Subcutaneous adipose tissue (tissue), 4 donors: ENCODE measurements at places on chromosomes 6 and 20. TPM values are rescaled to one million over a fixed set of nuclear protein-coding genes. Genes with fewer than 3 reads are reported as not detected.

The GTF3C6 gene
- total RNA-seq: 39.7 TPM

The AURKA gene
- 5.9 TPM for total RNA-seq

The MOXD1 gene
- total RNA-seq: 1.5 TPM

The TMEM14B gene
- total RNA-seq: 93.4 TPM

The SLC16A10 gene
- total RNA-seq: 2.9 TPM

The RIPPLY2 gene
- not detected for total RNA-seq

The C6orf58 gene
- total RNA-seq: not detected

The PLA2G7 gene
- 4.8 TPM for total RNA-seq

The NCOA7 gene
- total RNA-seq: 63.3 TPM

The PKIB gene
- total RNA-seq: 13.4 TPM

The SOX18 gene
- total RNA-seq: 1.2 TPM

The TASP1 gene
- total RNA-seq: 11.9 TPM

The HSPA1L gene
- total RNA-seq: 0.65 TPM

The PXT1 gene
- total RNA-seq: not detected

The PLG gene
- total RNA-seq: not detected

The PPP1R3G gene
- total RNA-seq: 2.5 TPM

The PPARD gene
- 7.5 TPM for total RNA-seq

The ME1 gene
- 52.0 TPM for total RNA-seq

The CCN2 gene
- 87.4 TPM for total RNA-seq

The XKR7 gene
- not detected for total RNA-seq

The TMEM170B gene
- total RNA-seq: 23.0 TPM

The BCKDHB gene
- 15.5 TPM for total RNA-seq

The TXNDC5 gene
- total RNA-seq: 153 TPM

The TBXT gene
- not detected for total RNA-seq

The NTSR1 gene
- total RNA-seq: not detected

The GGTLC1 gene
- total RNA-seq: not detected

The MMP24 gene
- 0.66 TPM for total RNA-seq

The DNAH8 gene
- not detected for total RNA-seq

The OOEP gene
- not detected for total RNA-seq

The CRISP2 gene
- total RNA-seq: not detected

The ALDH5A1 gene
- total RNA-seq: 6.0 TPM

The TNFRSF6B gene
- total RNA-seq: 3.9 TPM

The COL12A1 gene
- 534 TPM for total RNA-seq

The NFKBIL1 gene
- total RNA-seq: 5.2 TPM

The BPIFB1 gene
- not detected for total RNA-seq

The C20orf144 gene
- not detected for total RNA-seq

The GLO1 gene
- 107 TPM for total RNA-seq

The LZTS3 gene
- 7.9 TPM for total RNA-seq
